ENCODE measurements at places on chromosomes 1 and 21.

- no peak for DNase-seq
Observed at GRCh38 chr21:45535341-45536081, 6.7 kb downstream of the SLC19A1 start.

DNA sequence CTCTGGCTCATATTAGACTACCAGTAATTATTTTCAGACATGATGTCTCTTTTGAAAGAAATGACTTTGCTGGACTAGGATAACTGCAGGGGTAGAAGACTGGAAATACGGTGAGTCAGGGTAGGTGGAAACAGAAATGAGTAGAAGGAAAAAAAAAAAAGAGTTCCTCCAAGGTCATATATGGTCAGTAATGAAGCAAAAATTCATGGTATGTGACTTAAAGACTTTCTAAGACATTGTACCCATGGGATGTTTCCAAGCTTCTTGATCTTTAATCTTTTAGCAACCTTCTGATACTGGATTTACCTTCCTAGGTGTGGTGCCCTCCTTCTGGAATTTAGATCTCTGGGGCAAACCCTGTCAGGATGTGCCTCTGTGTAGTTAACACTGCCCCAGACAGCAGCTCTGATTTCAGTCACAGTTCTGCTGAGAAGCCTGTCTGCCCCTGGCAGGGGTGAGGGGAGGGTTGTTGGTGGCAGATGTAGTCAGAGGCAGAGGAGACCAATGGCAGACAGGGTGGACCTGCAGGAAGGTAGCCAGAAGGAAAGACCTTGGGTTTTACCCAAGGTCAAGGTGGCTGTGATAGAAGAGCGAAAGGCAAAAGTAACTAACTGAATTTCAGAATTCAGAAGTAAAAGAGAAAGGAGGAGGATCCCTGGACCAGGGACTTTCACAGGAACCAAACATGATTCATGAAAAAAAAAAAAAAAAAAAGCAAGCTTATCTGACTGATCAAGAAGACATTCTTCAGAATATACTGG lies 44.1 kb upstream of the BCL10 start:
- DNase-seq = no peak

- no peak for DNase-seq
Observed at GRCh38 chr1:152926091-152926490, 17.7 kb downstream of the IVL start.

GRCh38 chr1:53982034-53982762 lies 35.8 kb downstream of the LDLRAD1 start:
- no peak for DNase-seq

- no peak for DNase-seq
Observed at GRCh38 chr1:162314206-162314605, 62.4 kb downstream of the SPATA46 start.

Data from stimulated activated CD4-positive, alpha-beta T cell treated with anti-CD3 and anti-CD28 coated beads, TNF-alpha, amount 100 ng/mL, for 24 hours (primary cell).